ENCODE measurements at places on chromosomes 1 and 21. TPM values are rescaled to one million over a fixed set of nuclear protein-coding genes. Genes with fewer than 3 reads are reported as not detected.

The CFH gene
- 62.7 TPM for total RNA-seq

The CD247 gene
- total RNA-seq = not detected

The TNFRSF8 gene
- total RNA-seq = 0.37 TPM

The PDC gene
- total RNA-seq = not detected

The OR14K1 gene
- total RNA-seq = not detected

The CNKSR1 gene
- 0.22 TPM for total RNA-seq

The PUSL1 gene
- total RNA-seq = 24.8 TPM

The CIART gene
- total RNA-seq = 12.4 TPM

The CYP4X1 gene
- not detected for total RNA-seq

The DCAF8 gene
- total RNA-seq = 87.0 TPM

The KIF21B gene
- 0.37 TPM for total RNA-seq

The AMY2A gene
- total RNA-seq = not detected

The COL11A1 gene
- 121 TPM for total RNA-seq

The REG4 gene
- not detected for total RNA-seq

The KCNT2 gene
- total RNA-seq = 1.8 TPM

The GJA8 gene
- total RNA-seq = not detected

The MIXL1 gene
- total RNA-seq = 0.12 TPM

The CHI3L2 gene
- total RNA-seq = 0.22 TPM

The NTMT2 gene
- not detected for total RNA-seq

The PRKAA2 gene
- total RNA-seq = 5.1 TPM

The TTLL10 gene
- total RNA-seq = 0.12 TPM

The CAPN8 gene
- under 0.01 TPM for total RNA-seq

The TCHH gene
- total RNA-seq = not detected

The FAM151A gene
- total RNA-seq = not detected

The TRNP1 gene
- total RNA-seq = 62.3 TPM

The VAMP4 gene
- total RNA-seq = 10.3 TPM

All from uterine smooth muscle cell (primary cell).